ENCODE measurements at places on chromosomes 1 and 21. TPM values are rescaled to one million over a fixed set of nuclear protein-coding genes. Genes with fewer than 3 reads are reported as not detected.
A peak's percentile ranks its signal among the peaks of the same experiment; 100 is the strongest.

Gene CFAP74
- total RNA-seq, result 4.6 TPM

Gene DAB1
- total RNA-seq, result 4.8 TPM

Gene PRAMEF11
- total RNA-seq, result not detected

DNA sequence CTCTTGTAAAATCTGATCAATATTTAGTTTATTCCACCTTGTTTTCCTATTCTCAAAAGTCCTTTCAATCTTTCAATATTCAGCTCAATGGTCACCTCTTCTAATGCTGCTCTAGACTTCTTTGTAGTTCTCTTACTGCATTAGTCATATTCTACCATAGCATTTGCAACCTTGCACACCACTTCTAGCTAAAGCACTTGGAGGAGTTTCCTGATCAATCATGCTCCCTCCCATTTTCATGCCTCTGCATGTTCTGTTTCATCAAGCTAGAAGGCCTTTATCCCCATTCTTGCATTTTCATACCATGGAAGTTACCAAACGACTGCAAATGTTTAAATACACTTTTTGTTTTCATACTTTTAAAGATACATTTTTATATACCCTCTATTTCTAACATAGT is 72.1 kb downstream of the SLC5A9 start:
- no peak for DNase-seq

Gene TMEM79
- total RNA-seq, result 3.4 TPM

DNA sequence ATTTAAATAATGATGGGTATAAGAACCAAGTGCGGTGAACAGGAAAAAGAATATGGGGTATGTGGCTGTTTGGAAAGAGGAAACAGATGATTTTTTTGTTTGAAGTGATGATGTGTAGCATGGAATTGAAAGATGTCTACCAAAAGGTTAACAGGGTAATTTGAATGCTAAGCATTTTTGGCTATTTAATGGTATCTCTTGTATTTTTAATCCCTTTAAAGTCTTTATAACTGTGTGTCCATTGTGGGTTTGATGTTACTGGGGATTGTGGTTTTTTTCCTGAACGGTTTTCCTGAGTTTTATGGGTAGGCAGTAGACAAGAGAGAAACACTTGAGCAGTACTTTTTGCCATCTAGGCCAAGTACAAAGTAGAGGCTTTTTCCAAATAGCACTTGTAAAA is 63.2 kb downstream of the PRDM2 start:
- DNase-seq, result no peak

DNA sequence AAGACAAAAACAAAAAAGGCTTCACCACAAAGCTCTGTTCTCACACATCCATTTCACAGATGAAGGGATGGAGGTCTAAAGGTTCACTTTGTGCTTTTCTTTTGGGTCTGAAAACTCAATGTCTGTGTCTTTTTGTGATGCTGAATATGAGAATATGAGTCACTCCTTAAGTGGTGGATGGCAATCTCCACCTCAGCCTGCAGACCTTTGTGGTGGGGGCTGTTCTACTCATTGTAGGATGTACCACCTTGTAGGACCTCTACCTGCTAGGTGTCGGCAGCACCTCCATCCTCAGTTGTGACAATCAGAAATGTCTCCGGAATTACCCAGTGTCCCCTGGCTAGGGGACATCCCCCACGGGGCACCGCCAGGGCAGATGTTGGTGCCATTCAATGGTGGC is 42.8 kb downstream of the UBASH3A start:
- no peak for DNase-seq

Gene FLG2
- 2.4 TPM for total RNA-seq

- peak; percentile 34 for DNase-seq
Observed at GRCh38 chr1:50665413-50665812, 242.2 kb upstream of the DMRTA2 start.

Gene NID1
- total RNA-seq, result 173 TPM

DNA sequence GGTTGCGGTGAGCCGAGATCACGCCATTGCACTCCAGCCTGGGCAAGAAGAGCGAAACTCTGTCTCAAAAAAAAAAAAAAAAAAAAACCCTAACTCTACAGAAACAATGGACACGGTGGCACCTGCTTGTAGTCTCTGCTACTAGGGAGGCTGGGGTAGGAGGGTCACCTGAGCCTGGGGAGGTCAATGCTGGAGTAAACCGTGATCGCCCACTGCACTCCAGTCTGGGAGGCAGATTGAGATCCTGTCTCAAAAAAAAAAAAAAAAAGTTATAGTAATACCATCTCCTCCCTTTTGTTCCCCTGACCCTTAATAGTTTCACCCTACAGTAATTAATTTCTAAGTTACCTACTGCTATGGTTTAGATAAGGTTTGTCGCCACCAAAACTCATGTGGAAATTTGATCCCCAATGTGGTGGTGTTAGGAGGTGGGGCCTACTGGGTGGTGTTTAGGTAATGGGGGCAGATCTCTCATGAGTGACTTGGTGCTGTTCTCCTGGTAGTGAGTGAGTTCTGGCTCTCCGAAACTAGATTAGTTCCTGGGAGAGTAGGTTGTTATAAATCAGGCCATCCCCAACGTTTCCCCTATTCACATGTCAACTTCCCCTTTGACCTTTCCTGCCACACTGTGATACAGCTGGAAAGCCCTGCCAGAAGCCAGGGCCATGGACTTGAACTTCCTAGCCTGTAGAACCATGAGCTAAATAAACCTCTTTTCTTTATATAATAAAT is 9.8 kb downstream of the FBXO42 start:
- no peak for DNase-seq

DNA sequence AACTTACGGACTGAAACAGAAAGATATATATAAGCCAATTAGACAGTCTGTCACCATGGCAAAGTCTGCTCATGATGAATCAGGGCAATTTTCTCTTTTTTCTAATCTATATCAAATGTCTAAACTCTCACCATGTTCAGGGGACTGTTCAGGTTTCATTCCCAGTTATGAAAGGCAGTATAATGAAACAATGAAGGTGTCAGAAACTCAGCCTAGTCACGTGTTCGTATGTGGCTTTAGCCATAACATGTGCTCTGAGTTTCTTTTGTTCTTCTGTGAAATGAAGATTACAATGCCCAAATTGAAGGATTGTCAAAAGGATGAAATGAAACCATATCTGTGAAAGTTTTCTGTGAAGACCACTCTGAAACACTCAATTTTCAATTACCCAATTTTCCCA is 392.9 kb downstream of the DSCAM start:
- no peak for DNase-seq

GRCh38 chr1:159055181-159055641 is 21.4 kb downstream of the AIM2 start:
- DNase-seq, result peak; percentile 87

DNA sequence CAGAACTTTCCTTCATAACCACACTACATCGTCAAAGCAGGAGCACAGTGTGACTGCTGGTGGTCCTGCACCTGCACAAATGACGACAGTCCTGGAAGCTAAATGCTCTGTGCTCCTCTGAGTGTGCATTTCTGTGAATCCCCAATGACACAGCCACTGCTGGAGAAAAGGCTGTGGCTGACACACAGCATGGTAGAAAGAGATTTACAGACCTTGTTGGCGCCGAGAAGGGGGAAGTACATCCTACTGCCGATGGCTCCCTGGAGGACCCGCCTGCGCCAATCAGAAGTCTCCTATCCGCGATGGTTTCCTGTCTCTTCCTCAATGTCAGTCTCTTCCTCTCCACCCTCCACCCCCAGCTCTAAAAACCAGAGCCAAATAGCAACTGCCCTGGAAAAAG is 115.4 kb upstream of the RAB4A start:
- no peak for DNase-seq

Gene CA14
- total RNA-seq, result 0.48 TPM

DNA sequence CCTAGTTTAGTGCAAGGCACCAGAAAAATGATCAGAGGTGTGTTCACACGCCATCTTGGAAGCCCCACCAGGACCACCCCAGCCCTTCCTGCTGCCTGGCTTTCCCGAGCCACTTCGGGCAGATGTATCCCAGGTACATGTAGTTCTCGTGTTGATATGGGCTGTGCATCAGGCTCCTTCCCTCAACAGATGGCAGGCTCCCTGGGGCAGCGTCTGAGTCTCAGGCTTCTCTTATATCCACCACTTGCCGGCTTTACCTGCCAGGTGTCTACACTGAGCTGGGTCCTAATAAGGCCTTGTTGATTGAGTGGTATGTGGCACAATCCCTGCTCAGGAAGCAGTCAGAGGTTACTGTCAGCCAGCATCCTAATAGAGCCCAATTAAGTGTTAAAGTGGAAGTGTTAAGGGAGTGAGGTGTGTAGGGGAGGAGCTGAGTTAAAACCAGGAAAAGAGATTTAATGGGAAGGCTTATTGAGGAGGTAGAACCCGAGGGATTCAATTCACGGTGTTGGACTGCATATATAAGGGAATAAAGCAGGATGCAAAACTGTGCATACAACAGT is 8.5 kb downstream of the GPA33 start:
- DNase-seq, result no peak

- no peak for DNase-seq
Observed at GRCh38 chr1:154453574-154454352, 48.3 kb upstream of the TDRD10 start.

Gene RIPPLY3
- not detected for total RNA-seq

- DNase-seq, result no peak
Observed at GRCh38 chr1:228368801-228369607, 37.6 kb downstream of the TRIM11 start.

Gene CRP
- 0.48 TPM for total RNA-seq

DNA sequence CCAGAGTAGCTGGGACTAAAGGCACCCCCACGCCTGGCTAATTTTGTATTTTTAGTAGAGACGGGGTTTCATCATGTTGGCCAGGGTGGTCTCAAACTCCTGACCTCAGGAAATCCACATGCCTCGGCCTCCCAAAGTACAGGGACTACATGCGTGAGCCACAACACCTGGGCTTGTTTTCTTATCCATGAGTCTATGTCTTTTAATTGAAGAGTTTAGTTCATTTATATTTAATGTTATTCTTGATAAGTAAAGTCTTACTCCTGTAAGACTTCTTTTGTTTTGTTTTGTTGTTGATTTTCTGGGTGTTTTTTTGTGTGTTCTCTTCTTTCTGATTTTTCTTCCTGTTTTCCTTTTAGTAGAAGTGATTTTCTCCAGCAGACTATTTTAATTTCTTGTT is 621.0 kb downstream of the LTN1 start:
- no peak for DNase-seq

GRCh38 chr21:40837456-40837855 is 9.5 kb downstream of the DSCAM start:
- no peak for DNase-seq

- DNase-seq, result no peak
Observed at GRCh38 chr1:3588395-3588794, 22.9 kb downstream of the MEGF6 start.

- no peak for DNase-seq
Observed at GRCh38 chr1:36126797-36127500, 1.9 kb upstream of the COL8A2 start.

Gene DYNLT5
- 4.3 TPM for total RNA-seq

DNA sequence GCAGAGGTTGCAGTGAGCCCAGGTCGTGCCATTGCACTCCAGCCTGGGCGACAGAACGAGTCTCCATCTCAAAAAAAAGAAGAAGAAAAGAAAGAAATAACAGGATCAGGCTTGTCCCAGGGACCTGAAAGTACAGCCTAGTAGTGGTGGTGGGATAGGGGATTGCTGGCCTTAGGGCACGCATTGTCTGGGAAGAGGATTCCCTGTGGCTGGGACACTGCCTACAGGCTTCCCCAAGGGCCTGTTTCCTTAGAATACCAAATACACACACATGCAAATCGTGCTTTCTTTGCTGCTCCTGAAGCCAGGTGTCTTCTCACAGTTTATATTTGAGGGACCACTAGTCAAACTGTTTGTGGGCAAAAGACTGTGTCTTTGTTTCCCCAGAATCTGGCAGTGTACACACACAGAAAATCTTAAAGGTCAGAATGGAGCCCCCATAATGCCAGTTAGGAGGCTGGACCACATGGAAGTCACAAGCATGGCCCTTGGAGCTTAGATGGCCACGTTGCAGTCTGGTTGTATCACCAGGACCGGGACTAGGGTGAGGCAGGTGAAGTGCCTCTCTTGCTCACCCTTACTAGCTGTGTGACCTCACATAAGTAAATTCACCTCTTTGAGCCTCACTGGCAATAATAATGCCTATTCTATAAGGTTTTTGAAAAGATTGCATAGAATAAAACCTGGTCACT is 12.7 kb upstream of the ASAP3 start:
- DNase-seq, result no peak

Gene LAMC2
- 34.2 TPM for total RNA-seq

Gene HAO2
- total RNA-seq, result not detected

DNA sequence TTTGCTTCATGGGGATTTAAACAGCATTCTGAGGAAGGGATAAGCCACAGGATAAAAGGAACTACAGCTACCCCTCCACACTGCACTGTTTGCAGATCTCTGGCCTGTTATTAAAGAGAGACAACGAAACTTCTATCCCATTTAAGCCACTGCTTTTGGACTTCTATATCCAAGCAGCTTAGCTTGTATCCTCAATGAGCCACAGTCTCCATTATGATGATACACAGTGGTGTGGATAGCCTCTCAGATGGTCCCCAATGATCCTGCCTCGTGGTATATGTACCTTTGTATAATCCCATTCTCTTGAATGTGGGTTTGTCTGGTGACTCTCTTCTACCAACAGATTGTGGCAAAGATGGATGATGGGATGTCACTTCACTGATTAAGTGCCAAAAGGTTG is 36.0 kb upstream of the MARK1 start:
- peak; percentile 84 for DNase-seq

Gene LEFTY2
- 144 TPM for total RNA-seq

DNA sequence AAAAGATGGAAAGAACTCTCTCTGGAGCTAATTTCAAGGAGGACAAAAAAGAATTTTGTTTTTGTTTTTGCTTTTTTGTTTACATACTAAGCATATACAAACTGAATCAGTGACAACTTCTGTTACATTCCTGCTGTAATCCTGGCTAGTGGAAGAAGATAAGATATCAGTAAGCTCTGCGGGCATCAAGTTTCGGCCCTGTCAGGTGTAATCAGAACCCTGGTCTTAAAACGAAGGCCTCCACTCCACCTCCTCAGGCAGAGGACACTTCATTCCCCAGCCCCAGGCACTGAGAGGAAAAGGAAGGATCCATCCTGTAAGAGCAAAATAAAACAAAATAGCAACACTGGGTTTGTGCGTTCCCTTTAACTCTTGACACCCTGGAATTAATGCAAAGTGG is 88.9 kb upstream of the ARHGAP29 start:
- peak; percentile 21 for DNase-seq

Gene PEX11B
- 34.9 TPM for total RNA-seq
